ENCODE measurements at places on chromosomes 12 and 14.

GRCh38 chr14:50812856-50813543, 18.0 kb downstream of the NIN start:
- no peak for DNase-seq

- DNase-seq = no peak
Measured at GRCh38 chr14:54659365-54659764, 92.4 kb downstream of the SAMD4A start.

- no peak for DNase-seq
Measured at GRCh38 chr12:84643993-84644392, 268.6 kb downstream of the SLC6A15 start.

DNA sequence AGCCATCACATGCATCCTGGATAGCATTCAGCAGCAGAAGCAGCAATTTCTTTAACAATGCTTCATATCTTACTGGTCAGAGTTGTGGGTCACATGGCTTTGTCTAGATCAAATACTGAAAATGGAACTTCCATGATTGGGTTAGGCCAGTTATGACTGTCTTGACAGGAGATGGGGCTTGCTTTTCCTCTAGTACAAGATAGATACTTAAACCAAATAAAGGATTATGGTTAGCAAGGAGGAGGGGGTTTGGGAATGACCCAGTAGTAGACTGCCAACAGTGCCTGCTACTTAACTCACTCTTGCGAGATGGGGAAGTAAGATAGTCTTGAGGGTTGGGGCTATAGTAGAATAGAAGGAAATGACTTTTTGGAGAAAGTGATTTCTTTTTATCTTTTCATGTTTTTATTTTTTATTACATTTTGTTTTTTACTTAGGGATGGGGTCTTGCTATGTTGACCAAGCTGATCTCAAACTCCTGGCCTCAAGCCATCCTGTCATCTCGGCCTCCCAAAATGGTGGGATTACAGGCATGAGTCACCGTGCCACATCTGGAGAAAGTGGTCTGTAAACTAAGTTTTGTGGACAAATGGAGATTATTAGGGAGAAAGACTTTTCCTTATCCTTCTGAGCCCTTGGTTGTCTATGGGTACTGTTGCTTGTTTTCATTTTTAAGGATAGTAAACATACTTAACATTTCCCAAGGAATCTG, 37.6 kb downstream of the WNK1 start:
- DNase-seq = no peak

DNA sequence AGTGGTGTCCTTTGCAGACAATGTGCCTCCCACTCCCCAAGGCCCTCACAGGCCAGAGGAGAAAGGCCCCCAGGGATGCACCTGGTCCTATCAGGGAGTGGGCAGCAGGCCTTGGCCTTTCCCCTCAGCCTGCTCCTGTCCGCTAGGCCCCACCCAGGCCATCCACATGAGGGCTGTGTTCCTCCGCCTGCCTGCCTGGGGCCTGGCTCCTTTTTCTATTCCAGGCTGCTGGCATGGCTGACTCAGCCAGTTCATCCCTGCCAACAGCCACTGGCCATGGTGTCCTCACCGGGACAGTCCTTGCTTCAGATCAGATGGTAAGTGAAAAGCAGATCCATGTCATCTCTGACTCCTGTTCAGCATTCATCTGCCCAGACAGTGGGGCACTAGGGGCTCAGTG, 13.4 kb downstream of the ISM2 start:
- peak; percentile 17 for DNase-seq

DNA sequence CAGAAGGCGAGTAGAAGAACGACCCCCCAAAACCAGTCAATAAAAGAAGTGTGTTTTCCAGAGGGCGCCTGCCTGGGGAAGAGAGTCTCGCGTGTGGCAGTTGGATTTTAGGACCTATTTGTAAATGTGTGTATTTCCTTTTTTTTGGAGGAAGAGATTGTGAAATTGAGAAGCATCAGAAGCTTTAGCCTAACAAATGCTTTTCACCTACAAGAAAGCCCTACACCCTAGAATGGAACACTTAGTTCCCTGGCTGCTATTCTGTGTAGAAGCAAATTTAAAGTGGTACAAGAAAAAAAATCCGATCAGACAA, 1.3 kb downstream of the RCOR1 start:
- no peak for DNase-seq

DNA sequence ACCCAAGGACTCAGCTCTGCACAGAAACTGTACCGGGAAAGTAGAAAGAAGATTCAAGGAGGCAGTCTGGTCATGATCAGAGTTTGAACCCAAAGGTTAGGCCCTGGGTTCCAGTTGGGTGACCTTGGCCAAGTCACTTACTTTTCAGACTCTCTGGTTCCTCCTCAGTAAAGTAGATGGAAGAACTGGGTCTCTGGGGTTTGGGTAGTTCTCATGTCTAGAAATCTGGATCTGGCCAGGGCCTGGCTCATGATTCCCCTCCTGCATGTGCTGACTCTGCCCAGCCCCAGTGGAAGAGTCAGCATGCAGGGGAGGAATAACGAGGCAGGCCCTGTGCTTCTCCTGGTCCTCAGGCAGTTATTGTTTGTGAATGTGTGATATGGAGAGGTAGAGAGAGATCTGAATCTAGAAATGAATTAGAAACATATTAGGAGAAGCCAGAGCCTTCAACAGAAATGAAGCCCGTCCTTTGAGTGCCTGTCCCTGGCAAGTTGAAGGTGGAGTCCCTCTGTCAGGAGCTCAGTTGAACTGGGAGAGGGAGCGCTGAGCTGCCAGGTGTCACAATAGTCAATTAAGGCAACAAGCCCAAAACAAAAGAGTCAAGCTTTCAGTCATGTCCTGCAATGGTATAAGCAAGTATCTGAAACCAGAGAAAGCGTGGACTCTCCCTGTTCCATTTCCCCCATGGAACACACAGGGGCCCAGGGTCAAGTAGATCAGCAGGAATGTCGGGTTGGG, 131.3 kb upstream of the HIF1A start:
- DNase-seq = no peak
